Activated T-helper 2 cell treated with anti-CD3 and anti-CD28 coated beads, Interferon-gamma antibody, Interleukin-2, Interleukin-4, amounts not matched to agents 10 μg/mL and 5 μg/mL and 100 μg/mL, durations not matched to agents 14 hours and 24 hours and 36 hours (primary cell): ENCODE measurements at places on chromosomes 7 and 10.

- peaks cover 2% of the 10 kb centered on the region for H3K27me3 ChIP-seq
- no peaks in the 10 kb centered on the region for H3K36me3 ChIP-seq
- no peak overlapping the region for H3K4me3 ChIP-seq
- no peak for DNase-seq
- H3K27ac ChIP-seq: no peak overlapping the region
Measured at GRCh38 chr7:101728128-101728527, 89.3 kb upstream of the CUX1 start.

DNA sequence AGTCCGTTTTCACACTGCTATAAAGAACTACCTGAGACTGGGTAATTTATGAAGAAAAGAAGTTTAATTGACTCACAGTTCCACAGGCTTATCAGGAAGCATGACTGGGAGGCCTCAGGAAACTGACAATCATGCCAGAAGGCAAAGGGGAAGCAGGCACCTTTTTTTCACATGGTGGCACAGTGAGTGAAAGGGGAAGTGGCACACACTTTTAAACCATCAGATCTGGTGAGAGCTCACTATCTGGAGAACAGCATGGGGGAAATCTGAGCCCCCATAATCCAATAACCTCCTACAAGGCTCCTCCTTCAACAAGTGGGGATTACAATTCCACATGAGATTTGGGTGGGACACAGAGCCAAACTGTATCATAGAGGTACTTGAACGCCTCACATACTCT is 30.0 kb downstream of the AGR3 start:
- peaks cover 30% of the 10 kb centered on the region for H3K27me3 ChIP-seq
- no peak for DNase-seq
- H3K4me3 ChIP-seq: no peak overlapping the region
- no peaks in the 10 kb centered on the region for H3K36me3 ChIP-seq

DNA sequence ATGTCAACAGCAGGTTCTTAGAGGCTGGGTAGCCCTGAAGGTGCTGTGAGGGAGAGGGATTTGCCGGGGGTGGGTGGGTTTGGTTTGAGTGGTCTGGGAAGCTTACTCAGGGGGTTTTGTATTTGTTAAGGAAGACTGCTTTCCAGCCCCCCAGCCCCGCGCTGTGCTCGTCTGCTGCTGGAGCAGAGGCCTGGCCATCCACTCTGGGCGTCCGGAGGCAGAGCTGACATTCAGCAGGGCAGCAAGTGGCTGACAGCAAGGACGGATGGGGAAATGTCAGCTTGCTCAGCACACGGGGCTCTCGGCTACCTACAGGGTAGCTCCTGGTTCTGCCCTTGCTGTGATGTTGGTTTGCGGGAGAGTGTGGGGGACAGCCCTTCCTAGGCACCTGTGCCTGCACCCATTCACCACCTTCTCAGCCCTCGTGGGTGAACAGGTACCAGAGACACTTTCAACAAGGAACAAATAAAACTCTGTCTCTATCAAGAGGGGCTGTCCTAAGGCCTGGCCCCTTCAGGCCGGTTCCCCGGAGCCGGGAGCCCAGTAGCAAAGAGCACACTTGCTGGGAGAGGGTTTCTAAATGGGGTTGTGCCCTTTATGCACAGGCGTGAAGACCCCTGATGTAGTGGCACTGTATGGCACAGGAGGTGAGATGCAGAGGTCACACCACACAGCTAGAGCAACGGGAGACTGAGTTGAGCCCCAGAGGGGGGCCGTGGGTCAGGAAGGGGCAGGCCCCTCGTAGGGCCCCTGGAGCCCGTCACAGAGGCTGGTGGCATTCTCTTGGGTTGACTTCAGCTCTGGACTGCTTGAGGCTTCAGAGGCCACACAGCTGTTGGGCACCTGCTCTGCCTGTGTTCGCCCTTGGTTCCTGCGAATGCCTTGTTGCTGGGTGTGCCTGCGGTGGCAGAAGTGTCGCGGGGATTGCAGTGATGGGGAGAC is 72.2 kb upstream of the SHH start:
- H3K27ac ChIP-seq: no peak overlapping the region
- H3K4me3 ChIP-seq: no peak overlapping the region
- no peak for DNase-seq
- H3K27me3 ChIP-seq: no peaks in the 10 kb centered on the region

GRCh38 chr7:65744406-65744805 is 128.5 kb upstream of the VKORC1L1 start:
- H3K27ac ChIP-seq: no peak overlapping the region
- H3K4me3 ChIP-seq: no peak overlapping the region
- H3K36me3 ChIP-seq: peaks cover 16% of the 10 kb centered on the region
- peaks cover 4% of the 10 kb centered on the region for H3K4me1 ChIP-seq
- no peak for DNase-seq

DNA sequence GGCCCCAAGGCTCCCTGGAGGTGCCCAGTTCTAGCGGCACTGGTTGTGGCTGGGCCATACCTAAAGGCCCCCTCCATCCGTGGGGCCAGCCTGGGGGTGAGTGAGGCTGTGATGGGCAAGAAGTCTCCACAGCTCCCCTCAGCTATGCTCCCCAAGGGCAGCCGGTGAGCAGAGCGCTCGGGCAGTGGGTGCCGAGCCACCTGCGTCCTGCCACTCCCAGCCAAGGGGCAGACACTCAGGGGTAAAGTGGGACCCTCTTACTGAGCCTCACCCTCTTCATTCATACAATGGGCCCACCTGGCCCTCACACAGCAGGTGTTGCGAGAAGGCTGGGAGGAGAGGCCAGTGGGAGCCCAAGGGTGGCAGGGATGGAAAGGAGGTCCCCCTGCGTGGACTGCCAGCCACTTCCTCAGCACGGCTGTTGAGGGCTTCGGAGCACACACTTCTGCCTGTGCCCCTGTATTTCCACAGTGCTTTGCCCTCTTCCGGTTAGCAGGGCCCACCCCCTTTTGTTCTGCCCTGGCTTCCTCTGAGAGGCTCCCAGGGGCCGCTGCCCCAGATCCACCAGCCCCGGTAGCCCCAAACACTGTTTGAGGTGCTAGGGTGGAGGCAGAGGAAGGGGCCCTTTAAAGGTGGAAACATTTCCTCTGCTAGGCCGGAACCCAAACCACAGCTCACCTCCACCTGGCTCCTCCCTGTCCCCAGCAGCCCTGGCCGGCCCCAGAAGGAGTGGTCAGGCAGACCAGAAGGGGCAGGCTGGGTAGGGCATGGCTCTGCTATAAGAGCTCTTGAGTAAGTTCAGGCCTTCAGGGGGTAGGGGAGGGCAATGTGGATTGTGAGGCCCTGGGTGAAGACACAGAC is 16.4 kb upstream of the C10orf105 start:
- peaks cover 75% of the 10 kb centered on the region for H3K4me1 ChIP-seq
- no peaks in the 10 kb centered on the region for H3K27me3 ChIP-seq
- H3K4me3 ChIP-seq: peak overlapping the region; percentile 23
- H3K27ac ChIP-seq: peak overlapping the region; percentile 96

GRCh38 chr10:78623578-78624215 is 445.1 kb upstream of the ZMIZ1 start:
- H3K36me3 ChIP-seq: no peaks in the 10 kb centered on the region
- no peak for DNase-seq
- peaks cover 7% of the 10 kb centered on the region for H3K4me1 ChIP-seq
- no peak overlapping the region for H3K4me3 ChIP-seq

DNA sequence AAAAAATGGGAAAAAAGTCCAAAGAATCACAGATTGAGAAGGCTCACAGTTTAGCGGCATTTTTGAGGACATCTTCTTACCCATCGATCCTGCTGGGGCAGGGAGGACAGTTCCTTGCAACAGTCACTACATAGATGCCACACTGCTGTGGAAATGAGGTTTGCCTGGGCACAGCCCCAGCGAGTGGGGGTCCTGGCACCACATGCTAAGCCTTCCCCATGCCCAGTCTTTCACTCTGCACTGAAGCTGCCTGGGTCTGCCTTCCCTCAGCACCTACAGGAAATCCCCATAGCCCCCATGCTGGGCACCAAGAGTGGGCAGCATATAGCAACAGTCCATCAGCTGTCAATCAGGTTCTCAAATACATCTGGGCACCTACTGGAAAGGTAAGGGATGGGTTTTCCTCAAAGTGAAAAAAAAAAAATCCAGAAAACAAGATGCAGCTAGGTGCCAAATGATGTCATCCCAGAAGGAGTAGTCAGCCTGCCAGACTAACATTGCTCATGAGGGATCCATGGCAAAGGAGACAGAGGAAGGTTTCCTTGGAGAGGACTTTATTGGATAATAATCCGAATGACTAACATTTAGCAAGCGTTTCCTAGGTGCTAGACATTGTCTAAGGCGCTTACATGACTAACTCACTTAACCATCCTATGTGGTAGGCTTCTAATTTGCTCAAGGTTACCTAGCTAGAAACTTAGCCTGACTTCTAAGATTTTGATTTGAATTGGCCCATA is 125.7 kb upstream of the CXCL12 start:
- DNase-seq: no peak
- H3K27ac ChIP-seq: no peak overlapping the region
- no peak overlapping the region for H3K4me3 ChIP-seq
- no peaks in the 10 kb centered on the region for H3K36me3 ChIP-seq
- no peaks in the 10 kb centered on the region for H3K27me3 ChIP-seq

GRCh38 chr7:22339725-22340390 is 17.1 kb downstream of the RAPGEF5 start:
- DNase-seq: no peak
- no peaks in the 10 kb centered on the region for H3K36me3 ChIP-seq
- no peaks in the 10 kb centered on the region for H3K4me1 ChIP-seq
- no peak overlapping the region for H3K4me3 ChIP-seq
- peaks cover 5% of the 10 kb centered on the region for H3K27me3 ChIP-seq
- H3K27ac ChIP-seq: no peak overlapping the region

- peaks cover 58% of the 10 kb centered on the region for H3K27me3 ChIP-seq
- peaks cover 2% of the 10 kb centered on the region for H3K4me1 ChIP-seq
- no peaks in the 10 kb centered on the region for H3K36me3 ChIP-seq
- H3K27ac ChIP-seq: no peak overlapping the region
- no peak overlapping the region for H3K4me3 ChIP-seq
Measured at GRCh38 chr10:86388119-86388704, 21.6 kb upstream of the GRID1 start.

GRCh38 chr10:86391986-86392722 is 25.6 kb upstream of the GRID1 start:
- no peaks in the 10 kb centered on the region for H3K36me3 ChIP-seq
- no peak overlapping the region for H3K4me3 ChIP-seq
- H3K27me3 ChIP-seq: peaks cover 42% of the 10 kb centered on the region
- no peak for DNase-seq
- H3K27ac ChIP-seq: no peak overlapping the region
- H3K4me1 ChIP-seq: peaks cover 11% of the 10 kb centered on the region

DNA sequence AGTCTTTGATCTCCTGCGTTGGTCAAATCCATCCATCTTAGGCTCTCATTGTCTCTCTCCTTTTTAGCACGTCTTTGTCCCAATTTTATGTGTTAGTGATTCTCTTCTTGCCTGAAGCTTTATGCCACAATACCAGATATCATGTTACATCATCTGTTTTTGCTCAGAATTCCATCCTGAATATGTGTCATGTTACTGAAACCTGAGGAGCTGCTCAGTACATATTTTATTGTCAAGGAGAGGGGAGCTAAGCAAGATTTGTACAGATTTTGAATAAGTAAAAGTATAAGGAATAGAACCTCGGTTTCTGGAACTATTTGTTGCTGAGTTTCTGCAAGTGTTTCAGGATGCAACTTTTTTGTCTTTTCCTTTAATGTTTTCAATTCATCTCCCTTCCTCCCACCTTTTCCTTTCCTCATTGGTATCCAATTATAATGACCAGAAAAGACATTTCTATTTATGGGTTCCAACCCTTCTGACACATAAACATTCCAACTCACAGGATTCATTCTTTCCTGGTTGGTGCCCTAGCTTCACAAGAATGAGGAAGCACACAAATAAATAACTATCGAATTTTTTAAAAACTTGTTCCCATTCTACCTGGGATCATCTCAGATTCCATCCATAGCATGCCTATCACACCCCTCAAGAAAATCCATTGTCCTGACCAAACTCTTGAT is 291.8 kb downstream of the CRPPA start:
- H3K27me3 ChIP-seq: no peaks in the 10 kb centered on the region
- H3K36me3 ChIP-seq: no peaks in the 10 kb centered on the region
- H3K4me1 ChIP-seq: no peaks in the 10 kb centered on the region
- H3K27ac ChIP-seq: no peak overlapping the region
- H3K4me3 ChIP-seq: no peak overlapping the region

- H3K27me3 ChIP-seq: no peaks in the 10 kb centered on the region
- peak overlapping the region; percentile 68 for H3K27ac ChIP-seq
- H3K4me3 ChIP-seq: peak overlapping the region; percentile 97
- peaks cover 55% of the 10 kb centered on the region for H3K4me1 ChIP-seq
- H3K36me3 ChIP-seq: peaks cover 35% of the 10 kb centered on the region
Measured at GRCh38 chr7:16646472-16647072, 591 bp downstream of the BZW2 start.

GRCh38 chr7:39480901-39481300 is 85.3 kb upstream of the YAE1 start:
- H3K4me3 ChIP-seq: no peak overlapping the region
- DNase-seq: no peak
- H3K27ac ChIP-seq: no peak overlapping the region
- no peaks in the 10 kb centered on the region for H3K4me1 ChIP-seq
- H3K36me3 ChIP-seq: no peaks in the 10 kb centered on the region
- peaks cover 14% of the 10 kb centered on the region for H3K27me3 ChIP-seq

- no peak for DNase-seq
- H3K4me1 ChIP-seq: no peaks in the 10 kb centered on the region
- H3K27ac ChIP-seq: no peak overlapping the region
- H3K36me3 ChIP-seq: no peaks in the 10 kb centered on the region
- no peaks in the 10 kb centered on the region for H3K27me3 ChIP-seq
Measured at GRCh38 chr10:29575098-29575455, 59.7 kb downstream of the SVIL start.

DNA sequence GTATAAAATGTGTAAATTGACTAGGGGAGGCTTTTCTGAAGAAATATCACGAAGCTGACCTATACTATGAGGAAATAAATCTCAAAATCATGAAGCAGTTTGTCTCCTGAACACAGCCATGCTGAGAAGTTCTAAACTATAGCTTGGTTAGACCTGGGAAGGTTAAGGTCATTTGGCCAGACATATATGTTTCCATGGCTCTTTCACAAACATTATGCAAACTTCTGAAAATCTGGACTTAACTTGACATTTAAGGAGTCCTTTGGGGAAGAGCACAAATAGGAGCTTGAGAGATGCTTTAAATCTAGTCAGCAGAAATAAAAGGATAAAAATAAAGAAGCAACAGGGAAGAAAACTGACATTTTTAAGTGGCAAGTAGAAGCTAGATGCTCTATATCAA is 115.9 kb upstream of the MEOX2 start:
- H3K4me1 ChIP-seq: no peaks in the 10 kb centered on the region
- H3K27me3 ChIP-seq: no peaks in the 10 kb centered on the region
- H3K36me3 ChIP-seq: no peaks in the 10 kb centered on the region
- H3K4me3 ChIP-seq: no peak overlapping the region
- no peak overlapping the region for H3K27ac ChIP-seq
